ENCODE measurements at places on chromosomes 2 and 18.
A peak's percentile ranks its signal among the peaks of the same experiment; 100 is the strongest.

DNA sequence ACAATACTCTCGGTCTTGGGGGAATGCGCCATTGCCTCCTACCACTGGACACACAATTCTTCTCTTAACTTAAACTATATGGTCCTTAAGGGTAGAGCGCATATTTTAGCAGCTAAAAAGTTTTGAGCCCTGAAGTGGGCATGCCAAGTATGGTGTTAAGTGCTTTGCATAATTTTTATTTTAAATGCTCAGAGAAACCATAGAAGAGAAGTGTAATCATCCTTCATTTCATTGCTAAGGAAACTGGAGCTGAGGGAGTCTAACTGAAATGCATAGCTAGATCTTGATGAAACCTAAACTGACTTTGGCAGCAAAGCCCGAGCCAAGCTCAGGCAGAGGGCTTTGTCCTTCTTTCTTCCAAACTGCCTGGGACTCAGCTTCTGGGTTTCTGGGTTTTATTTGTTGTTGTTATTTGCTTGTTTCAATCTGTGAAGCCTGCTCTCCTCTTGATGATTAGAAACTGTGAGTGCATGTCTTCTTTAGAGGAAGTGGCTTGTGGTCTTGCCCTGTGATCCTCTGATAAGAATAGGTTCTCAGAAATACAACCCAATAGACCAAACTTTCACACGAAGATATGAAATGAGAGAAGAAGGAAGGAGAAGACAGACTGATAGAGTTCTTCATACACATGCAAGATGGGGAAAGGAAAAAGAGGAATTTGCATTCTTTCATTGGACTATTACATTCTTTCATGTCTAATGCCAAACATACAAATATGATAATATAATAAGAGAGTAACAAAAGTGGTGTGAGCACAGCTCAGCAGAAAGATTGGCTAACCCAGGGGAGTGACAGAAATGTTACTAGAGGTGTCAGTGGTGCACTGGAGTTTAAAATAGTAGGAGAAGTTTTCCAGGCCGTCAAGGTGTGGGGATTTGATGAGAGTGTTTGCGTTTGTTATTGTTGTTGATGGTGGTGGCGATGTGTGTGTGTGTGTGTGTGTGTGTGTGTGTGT lies 7.5 kb upstream of the RNF144A start:
- DNase-seq: no peak

- DNase-seq: peak; percentile 8
Observed at GRCh38 chr18:11902522-11903292, 5.4 kb downstream of the MPPE1 start.

GRCh38 chr2:191636235-191636543 lies 41.7 kb upstream of the NABP1 start:
- no peak for DNase-seq

- DNase-seq: no peak
Observed at GRCh38 chr2:85890522-85891176, 1.9 kb upstream of the ST3GAL5 start.

DNA sequence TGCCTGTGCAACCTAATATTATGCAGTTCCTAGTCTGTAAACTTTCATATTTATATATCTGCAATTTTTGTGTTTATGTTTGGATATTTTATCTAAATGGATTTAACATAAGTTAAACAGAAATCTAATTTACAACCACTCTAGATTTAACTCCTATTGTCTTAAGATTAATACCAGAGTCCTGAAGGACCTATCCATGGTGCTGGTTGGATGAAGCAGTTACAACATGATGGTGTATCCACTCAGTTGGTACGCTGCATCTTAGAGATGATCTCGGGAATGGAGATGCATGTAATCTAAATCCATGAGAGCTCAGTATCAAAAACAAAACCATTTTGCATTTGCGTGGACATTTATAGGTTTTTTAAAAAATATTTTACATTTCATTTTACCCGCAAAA lies 745.9 kb upstream of the SLC8A1 start:
- DNase-seq: no peak

DNA sequence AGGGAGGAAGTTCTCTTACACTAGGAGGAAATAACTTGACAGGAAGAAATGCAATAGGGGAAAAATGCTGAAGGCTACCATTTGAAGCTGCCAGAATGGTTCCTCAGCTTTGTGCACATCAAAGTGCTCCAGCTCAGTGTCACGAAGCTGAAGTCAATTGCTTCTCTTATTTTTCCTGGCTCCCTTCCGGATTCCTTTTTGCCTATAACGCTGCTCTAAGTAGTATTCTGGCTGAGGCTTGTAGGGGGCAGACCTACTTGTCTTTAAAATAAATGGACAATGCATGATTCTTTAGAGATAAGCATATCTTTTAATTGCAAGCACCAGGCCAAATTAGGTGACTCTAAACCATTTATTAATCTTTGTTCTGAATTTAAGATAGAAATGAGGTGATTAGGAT lies 60.3 kb upstream of the SCN1A start:
- DNase-seq: no peak

DNA sequence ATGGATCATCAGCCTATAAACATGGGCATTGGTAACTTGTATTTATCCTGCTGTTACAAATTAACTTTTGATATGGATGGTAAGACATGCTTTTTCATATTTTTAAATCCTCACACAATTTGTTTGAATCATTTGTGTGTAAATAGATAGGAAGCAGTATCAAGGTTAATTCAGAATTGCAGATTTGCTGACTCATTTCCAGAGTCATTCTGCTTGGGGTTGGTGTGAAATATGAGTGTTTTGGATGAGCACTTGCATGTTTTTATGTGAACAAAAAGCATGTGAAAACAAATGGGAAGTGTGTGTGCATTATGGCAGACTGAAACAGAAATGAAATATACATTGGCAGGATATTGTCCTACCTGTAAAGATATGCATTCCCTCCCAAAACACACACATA lies 11.8 kb downstream of the CCDC85A start:
- no peak for DNase-seq

- DNase-seq: no peak
Observed at GRCh38 chr18:64244571-64244970, 95.7 kb upstream of the LINC00305 start.

- no peak for DNase-seq
Observed at GRCh38 chr2:217978536-217979150, 24.2 kb downstream of the TNS1 start.

DNA sequence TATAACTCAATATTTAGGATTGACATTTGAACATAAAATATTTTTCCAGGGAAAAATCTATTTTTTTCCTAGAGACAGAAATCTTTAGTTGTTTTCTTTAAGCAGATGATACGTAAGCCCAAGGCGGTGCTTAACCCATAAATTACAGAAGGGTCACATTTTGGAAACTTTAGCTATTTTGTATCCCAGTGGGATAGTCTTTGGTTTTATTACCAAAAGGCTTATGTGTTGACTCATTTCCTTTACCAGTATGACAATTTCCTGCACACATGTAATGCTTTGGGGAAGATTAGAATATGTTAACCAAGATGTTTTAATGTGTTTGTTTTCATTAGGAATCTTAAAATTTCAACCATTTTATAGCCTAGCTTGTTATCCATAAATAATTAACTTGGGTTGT lies 24.8 kb downstream of the DYNC1I2 start:
- DNase-seq: no peak

DNA sequence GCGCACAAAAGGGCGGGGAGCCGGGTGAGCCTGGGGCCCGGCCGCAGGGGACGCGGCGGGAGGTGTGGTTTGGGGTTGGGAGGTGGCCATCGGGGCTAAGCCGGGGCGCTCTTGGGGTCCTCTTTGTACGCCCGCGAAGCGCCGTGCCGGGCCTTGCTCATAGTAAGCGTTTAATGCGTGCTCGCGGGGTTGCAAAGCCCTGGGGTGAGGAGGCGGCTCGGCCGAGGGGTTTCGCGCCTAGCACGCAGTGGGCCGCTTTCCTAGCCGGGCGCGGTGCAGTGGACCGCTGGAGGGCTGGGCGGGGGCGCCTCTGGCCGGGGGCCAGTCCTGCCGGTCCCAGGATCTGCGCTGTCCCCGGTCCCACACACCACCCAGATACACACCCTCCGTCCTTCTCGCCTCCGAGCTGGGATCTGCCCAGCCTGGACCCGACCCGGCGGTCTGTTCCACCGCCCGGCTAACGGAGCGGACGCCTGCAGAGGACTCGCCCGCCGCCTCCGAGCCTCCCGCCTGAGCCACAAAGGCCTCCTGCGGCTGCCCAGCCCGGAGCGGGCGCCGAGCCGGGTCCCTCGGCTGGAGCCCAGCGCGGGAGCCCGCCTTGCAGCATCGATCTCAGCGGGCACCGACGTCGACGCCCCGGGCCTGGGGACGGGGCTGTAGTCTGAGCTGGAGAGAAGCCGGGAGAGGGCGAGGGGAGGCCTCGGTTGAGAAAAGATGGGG lies 564 bp downstream of the DPYSL5 start:
- DNase-seq: no peak

GRCh38 chr2:10923965-10924364 lies 12.2 kb downstream of the KCNF1 start:
- DNase-seq: no peak

GRCh38 chr2:170155022-170155722 lies 22.8 kb upstream of the MYO3B start:
- no peak for DNase-seq

GRCh38 chr2:168658706-168659105 lies 143.7 kb upstream of the NOSTRIN start:
- DNase-seq: no peak

- no peak for DNase-seq
Observed at GRCh38 chr2:117853873-117854272, 39.4 kb downstream of the DDX18 start.

GRCh38 chr2:177254433-177255226 lies 9.9 kb downstream of the NFE2L2 start:
- DNase-seq: no peak

DNA sequence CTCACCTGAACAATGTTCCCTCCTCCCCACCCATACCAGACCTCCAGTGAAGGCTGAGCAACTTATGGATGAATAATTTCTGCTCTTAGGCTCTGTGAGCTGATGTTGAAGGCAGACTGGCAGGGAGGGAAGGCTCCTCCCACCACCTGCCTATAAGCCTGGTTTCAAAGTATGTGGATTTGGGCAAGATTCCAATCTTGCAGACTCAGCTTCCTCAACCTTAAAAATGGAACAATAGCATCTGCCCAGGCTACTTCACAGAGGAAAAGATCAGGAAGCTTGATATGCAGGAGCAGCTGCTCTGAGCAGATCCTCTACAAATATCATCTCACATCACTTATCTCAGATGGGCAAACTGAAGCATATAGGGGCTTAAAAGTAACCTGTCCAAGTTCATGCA lies 112.2 kb downstream of the ZFP36L2 start:
- DNase-seq: no peak

GRCh38 chr18:59708988-59709387 lies 11.8 kb upstream of the CCBE1 start:
- DNase-seq: no peak

GRCh38 chr2:178211943-178212342 lies 17.6 kb downstream of the OSBPL6 start:
- no peak for DNase-seq

DNA sequence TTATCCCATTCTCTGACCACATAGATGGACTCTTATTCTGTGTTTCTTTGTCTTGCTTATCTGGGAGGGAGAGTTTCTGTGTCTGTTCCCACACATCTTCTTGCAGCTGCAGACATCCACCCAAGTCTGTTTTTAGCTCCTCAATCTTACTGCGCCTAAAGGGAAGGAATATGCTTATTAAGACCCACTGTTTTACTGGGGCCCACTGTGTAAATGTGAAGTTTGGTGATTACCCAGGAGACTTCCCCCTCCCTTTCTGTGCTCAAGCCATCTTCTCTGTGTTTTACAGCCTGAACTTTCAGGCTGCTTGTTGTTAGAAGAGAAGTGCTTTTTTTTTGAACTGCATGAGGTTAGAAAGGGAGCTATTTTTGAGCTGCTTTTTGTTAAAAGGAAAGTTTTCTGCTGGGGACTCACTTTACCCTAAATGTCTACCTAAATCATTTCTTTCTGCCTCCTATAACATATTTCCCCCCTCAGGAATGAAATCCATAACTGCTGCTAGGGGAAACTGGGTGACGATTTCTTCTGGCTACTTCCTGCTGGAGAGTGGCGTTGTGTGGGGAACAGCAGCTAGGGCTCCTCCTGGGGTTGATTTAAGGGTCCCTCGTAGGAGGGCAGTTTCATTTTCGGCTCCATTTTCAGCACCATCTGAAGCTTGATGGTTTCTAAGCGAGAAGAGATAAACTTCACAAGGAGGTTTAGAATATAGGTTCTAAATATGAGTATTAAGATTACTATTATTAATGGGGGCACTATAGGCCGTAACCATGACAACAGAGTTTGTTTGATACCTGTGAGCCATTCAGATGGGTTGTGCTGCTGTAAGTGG lies 39.5 kb upstream of the GMCL1 start:
- no peak for DNase-seq

DNA sequence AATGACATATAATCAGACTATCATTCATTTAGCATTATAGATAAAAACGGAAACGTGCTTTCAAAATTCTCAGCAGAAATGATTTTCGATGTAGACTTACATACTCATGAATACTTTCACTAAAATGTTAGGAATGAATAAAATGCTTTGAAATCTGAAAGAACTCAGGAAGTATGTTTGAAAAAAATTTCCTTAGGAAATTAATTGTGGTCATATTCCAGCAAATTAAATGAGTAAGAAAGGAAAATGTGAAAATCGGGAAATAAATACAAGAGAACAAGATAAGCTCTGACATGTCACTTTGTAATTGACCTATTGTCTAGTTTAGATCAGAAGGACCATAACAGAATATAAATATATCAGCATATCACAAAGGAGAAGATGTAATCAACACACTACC lies 981.0 kb upstream of the CDH2 start:
- no peak for DNase-seq

DNA sequence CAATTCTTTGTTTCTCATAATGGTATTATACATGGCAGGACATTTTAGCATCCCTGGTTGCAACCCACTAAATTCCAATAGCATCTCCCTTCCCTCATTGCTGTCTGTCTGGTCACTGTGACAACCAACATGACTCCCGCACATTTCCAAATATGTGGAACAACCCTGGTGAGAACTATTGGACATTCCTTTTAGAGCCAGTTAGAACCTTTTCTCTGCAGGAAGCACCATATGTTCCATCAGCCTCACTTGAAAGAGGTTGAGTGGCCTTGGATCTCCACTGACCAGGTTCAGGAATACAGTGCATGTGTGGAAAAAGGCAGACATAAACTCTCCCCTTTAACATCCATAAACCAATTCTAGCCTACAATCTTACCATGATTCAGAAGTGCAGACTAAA lies 25.9 kb upstream of the GLS start:
- DNase-seq: no peak

- no peak for DNase-seq
Observed at GRCh38 chr2:26078939-26079338, 45.1 kb downstream of the RAB10 start.

GRCh38 chr2:157067562-157067961 lies 189.9 kb upstream of the GALNT5 start:
- no peak for DNase-seq

- DNase-seq: peak; percentile 52
Observed at GRCh38 chr2:223601932-223602666, at the start of gene SCG2. Gene SCG2 (minus strand): TSS chr2:223602361. CDS start chr2:223599282, 3,079 bp downstream.
